Daoy (cell line): ENCODE measurements at places on chromosomes 13 and 19. TPM values are rescaled to one million over a fixed set of nuclear protein-coding genes. Genes with fewer than 3 reads are reported as not detected.

Gene CKM
- 0.06 TPM in 1 of 2 replicates, not detected in the other for total RNA-seq

GRCh38 chr13:24271231-24271600 is 38.2 kb upstream of the C1QTNF9 start:
- no peak for DNase-seq

GRCh38 chr19:16861834-16862233 is 27.0 kb upstream of the F2RL3 start:
- DNase-seq: no peak

DNA sequence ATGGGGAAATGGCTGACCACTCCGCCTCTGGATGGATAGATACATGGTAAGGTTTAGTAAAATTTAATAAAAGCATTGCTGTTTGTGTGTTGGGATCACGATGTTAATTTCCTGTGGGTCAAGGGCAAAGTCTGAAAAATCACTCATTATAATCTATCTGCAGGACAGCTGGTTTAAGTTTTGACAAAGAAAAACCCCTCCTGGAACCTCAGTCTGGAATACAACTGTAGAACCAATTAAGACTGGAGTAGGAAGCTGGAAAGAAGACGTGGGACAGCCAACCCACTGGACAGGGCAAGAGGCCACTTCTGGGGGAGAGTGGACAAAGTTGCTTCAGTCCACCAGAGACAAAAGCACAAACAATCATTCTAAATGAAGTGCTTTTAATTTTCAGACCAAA is 1.6 kb upstream of the PRKACA start:
- DNase-seq: no peak

Gene IZUMO2
- not detected in 2 replicates for total RNA-seq

DNA sequence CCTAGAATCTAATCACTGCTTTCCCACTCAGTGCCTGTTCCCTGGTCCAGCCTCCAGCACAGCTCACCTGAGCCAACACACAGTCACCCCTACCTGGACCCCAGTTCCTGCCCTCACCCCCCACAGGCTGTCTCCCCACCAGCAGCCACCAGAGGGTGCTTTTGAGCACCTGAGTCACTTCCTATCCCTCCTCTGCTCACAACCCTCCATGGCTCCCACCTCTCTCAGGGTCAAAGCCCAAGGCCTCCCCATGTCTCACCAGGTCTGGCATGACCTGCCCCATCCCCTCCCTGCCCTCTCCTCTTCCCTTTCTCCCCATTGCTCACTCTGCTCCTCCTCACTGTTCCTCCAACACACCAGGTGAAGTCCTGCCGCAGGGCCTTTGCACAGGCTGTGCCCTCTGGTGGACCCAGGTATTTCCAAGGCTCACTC is 7.1 kb upstream of the DPP9 start:
- DNase-seq: peak; percentile 55

DNA sequence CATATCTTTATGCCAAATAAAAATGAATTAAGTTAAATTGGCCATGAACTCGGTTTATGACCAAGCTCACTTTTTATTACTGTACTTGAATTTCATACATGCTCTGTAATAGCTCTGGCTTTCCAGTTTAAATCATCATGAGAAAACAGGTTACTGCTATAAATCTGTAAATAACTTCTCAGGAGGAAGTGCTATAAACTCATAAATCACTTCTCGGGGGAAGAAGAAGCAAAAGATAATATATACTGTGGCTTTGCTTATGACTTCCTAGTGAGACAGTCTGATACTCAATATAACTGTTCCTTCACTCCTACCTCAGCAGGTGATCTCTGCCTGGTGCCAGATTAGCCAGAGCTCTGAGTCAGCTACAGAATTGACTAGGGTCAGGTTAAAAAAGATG is 12.5 kb downstream of the SUPT20H start:
- no peak for DNase-seq

Gene CD79A
- total RNA-seq: not detected in 2 replicates

Gene KRTDAP
- not detected in 2 replicates for total RNA-seq

DNA sequence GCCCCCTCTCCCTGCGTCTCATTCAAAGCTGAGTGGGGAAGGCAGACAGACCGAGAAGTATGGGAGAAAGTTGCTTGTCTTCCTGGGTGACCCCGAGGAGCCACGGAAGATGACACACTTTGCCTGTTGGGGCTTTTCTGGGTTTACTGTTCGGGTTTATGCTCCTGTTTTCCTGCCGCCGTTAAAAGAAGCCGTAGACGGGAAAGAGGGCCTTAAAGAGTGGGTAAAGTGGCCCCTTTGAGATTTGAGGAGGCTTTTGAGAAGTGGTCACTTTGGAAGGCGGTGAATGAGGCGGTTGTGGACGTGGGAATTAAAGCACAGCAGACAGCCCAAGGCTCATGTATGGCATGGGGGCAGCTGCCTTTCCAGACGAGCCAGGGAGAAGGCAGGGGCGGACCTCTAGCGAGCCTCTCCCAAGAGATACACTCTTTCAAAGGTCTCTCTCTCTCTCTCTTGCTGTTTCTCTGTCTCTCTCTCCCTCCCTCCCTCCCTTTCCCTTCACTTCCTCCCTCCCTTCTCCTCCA is 493 bp upstream of the LHFPL6 start:
- DNase-seq: peak; percentile 17

DNA sequence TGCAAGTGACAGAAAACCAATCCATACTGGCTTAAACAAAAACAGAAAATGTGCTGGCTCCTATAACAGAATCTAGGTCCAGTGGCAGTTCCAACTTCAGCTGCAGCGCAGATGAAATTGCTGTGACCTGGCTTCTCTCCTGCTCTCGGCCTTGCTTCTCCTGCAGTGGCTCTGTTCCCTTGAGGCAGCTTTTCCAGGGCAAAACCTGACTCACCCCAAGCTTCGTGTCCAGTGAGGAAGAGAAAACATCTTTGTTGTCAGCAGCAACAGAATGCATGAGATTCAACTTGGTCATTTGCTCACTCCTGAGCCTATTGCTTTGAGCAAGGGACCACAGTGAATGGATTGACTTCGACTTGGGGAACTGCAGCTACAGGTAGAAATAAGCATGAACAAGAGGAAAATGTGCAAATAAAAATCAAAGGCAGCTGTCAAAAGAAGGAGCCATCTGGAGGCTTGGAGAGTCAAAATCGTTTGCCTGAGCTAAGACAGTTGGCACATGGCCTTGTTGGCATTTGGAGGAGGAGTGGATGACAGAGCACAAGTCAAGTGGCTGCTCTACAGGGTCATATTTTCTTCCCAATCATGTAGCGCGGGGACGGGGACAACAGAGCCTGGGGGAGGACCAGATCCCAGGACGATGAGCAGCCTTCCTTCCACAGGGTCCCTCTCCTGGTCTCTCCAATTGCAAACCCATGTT is 523.4 kb downstream of the FGF9 start:
- DNase-seq: no peak

Gene IFNL1
- not detected in 2 replicates for total RNA-seq

DNA sequence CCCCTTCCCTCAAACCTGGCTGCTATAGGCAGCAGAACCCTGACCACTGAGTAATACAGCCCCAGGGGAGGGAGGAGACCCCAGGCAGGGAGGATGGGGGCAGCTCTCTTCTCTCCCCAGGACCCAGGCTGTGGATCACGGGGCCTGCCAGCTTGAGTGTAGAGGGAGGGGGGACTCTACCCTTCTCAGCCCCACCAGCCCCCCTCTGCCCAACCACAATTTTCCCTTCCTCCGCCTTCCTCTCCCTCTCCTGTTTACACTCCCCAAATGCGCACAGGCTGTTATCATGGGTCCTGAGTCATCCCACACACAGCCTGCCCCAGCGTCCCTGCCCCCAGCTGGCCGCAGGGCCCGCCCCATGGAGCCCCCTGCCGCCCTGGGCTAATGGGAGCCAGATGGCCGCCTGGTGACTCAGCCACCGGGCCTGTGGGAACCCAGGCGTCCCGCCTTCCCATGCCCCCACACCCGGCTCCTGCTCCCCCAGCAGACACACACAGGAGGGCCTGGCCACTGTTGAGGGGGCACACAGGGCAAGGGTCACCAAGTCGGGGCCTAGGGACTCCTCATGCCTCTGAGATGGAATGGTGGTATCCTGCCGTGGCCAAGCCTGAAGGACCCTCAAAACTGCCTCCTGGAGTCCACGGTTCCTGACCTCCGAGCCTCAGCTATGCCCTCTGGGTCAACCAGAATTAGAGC is 13.6 kb downstream of the CCDC97 start:
- peak; percentile 98 for DNase-seq

DNA sequence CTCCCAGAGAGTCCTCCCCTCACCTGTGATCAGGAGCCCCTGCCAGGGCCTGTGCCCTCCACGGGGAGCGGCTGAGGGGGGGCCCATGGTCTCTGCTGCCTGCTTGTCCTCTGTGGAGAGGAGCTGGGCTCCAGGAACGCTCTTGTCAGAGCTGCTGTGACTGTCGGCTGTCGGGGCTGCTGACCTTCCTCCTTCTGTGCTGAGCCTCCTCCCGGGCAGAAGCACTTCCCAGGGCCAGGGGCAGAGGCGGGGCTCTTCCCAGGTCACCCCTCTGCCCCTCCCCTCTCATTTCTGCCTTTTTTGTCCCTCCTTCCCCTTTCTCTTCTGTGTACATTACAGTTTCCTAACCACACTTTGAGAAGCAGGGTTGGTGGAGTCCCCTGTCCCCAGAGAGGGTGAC is at the start of gene CEACAM4:
Gene CEACAM4, minus strand, starts transcription at position 198 of the 400 bp plus-strand sequence. Its CDS starts 111 bp downstream, at position 87.
- DNase-seq: no peak

DNA sequence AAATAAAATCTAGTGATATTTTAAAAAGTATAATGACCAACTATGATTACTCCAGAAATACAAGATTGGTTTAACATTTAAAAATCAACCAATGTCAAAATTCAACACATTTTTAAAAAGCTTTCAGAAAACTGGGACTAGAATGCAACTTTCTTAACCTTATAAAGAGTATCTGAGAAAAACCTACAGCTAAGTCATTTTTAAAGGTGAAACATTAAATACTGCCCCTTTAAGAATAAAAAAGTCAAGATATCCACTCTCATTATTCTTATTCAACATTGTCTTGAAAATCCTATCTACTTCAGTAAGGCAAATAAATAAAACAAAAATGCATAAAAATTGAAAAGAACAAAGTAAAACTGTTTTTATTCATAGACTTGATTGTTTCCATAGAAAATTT is 673.2 kb downstream of the UQCRFS1 start:
- no peak for DNase-seq

GRCh38 chr19:52646571-52647217 is 8.5 kb upstream of the ZNF83 start:
- DNase-seq: no peak

Gene ZNF433
- 3.3 and 9.7 TPM in 2 replicates for total RNA-seq

DNA sequence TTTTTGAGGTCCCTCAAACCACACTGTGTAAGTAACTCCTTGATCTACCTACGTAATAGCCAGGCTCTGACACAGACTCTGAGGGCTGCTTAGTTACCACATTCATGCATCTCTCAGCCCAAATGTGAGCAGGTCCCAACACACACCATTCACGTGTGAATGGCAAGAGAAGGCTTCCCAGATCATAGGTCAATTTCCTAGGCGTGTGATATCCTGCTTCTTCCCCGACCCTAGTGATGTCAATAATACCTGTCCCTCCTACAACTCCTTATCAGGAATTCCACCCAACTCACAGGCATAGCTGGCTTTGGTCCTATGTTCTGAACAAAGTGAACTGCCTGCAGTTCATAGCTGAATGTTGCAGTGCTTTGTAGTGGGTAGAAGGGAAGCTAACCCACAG is 334.5 kb downstream of the RFC3 start:
- DNase-seq: no peak

DNA sequence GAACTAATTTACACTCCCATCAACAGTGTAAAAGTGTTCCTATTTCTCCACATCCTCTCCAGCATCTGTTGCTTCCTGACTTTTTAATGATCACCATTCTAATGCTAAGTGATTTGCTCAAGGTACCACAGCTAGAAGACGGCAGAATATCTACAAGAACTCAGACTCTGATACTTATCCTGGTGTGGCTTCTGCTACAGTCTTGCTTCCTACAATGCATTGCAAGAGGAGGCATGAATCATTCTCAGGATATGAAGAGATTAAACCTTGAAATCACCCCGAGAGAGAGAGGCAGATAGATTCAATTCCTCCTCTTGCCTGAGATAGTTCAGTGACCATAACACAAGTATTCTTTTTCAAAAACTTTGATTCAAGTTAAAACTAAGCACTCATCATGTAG is 306.4 kb downstream of the TBC1D4 start:
- no peak for DNase-seq

- DNase-seq: no peak
Measured at GRCh38 chr13:77001540-77001939, 9.7 kb downstream of the CLN5 start.

DNA sequence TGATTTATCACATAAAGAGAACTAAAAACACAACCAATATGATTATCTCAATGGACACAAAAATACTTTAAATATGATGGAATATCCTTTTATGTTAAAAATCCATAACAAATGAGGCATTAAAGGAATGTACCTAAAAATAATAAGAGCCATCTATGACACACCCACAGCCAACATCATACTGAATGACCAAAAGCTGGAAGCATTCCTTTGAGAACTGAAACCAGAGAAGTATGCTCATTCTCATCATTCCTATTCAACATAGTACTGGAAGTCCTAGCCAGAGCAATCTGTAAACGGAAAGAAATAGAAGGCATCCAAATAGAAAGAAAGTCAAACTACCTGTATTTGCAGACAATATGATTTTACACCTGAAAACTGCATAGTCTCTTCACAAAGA is 671.0 kb downstream of the SLITRK1 start:
- DNase-seq: no peak

Gene SRRM5
- total RNA-seq: not detected in 2 replicates

Gene AXL
- total RNA-seq: 170 and 174 TPM in 2 replicates

DNA sequence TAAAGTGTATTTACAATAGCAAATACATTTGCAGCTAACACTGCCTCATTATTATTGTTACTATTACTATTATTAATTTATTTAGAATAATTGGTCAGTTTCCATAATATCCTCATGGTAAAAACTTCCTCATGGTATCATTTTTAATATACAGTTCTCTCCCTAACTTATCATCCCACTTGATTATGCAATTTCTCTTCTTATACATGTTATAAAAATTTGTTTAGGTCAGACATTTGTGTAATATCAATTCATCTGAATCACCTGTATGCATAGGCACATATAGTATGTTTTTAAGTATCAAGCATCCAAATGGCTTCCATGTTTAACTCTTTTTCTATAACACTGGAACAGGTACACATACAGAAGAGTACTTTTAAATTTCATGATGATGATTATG is 210.8 kb upstream of the STARD13 start:
- DNase-seq: no peak

Gene JAK3
- 0.06 and 0.09 TPM in 2 replicates for total RNA-seq

GRCh38 chr13:60178327-60178726 is 14.6 kb upstream of the DIAPH3 start:
- no peak for DNase-seq

- peak; percentile 12 for DNase-seq
Measured at GRCh38 chr13:43260999-43261398, 237.6 kb downstream of the DNAJC15 start.

GRCh38 chr19:44891016-44891882 is at the start of gene TOMM40:
Gene TOMM40 (plus strand): TSS chr19:44891254. CDS start chr19:44891416, 162 bp downstream.
- no peak for DNase-seq
